ENCODE measurements at places on chromosomes 7 and 10.

DNA sequence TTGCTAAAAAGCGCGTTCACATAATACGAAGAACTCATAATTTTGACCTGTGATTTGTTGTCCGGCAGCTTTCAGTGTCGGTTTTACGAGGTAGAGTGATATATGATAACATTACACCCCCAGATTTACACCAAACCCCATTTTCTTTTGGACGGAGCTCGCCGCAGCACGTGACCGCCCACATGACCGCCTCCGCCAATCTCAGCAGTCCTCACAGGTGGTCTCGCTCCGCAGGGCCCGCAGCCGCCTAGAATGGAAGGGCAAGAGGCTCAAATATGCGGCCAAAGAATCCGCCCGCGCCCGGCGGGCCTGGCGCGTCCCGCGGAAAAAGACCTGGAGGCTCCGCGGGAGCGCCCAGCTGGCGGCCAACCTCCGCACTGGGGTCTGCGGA lies at the start of gene HOXA7:
TSS of gene HOXA7 (minus strand) at position 168 of the 391 bp plus-strand sequence. CDS start at position 38, 130 bp downstream.
- DNase-seq, result no peak

- DNase-seq, result no peak
Observed at GRCh38 chr10:77332256-77332655, 305.4 kb downstream of the KCNMA1 start.

- DNase-seq, result no peak
Observed at GRCh38 chr10:70130878-70131559, 1.6 kb downstream of the AIFM2 start.

GRCh38 chr7:103797647-103798307 lies 191.7 kb downstream of the RELN start:
- no peak for DNase-seq

- DNase-seq, result no peak
Observed at GRCh38 chr7:127897704-127898454, 133.4 kb downstream of the LRRC4 start.

DNA sequence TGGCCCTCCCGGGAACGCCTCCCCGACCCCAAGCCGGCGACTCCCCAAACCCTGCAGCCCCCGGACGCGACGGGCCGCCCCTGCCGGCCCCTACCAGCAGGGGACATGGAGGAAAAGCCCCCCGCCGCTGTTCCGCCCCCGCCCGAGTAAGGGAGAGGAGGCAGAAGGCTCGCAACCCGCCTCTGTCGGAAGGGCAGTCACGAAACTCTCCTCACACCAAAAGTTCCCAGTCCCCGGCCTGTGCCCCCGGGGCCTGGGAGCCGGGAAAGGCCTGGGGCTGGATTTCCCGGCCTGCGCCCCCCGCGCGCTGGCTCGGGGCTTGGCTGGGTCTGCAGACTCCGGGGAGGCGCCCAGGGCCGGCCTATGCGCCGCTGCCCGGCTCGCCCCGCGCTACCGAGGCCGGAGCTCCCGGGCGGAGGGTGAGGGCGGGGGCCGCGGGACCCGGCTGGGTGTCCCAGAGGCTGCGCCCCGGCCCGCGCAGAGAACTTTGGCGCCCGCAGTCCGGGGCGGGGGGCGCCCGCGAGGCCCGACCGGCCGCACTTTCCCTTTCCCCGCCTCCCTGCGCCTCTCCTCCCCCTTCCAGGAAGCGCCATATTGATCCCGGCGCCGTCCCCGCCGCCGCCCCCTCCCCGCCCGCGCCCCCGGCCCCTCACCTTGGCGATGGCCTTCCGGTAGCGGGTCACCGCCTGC lies 728 bp downstream of the PARD3 start:
- no peak for DNase-seq

DNA sequence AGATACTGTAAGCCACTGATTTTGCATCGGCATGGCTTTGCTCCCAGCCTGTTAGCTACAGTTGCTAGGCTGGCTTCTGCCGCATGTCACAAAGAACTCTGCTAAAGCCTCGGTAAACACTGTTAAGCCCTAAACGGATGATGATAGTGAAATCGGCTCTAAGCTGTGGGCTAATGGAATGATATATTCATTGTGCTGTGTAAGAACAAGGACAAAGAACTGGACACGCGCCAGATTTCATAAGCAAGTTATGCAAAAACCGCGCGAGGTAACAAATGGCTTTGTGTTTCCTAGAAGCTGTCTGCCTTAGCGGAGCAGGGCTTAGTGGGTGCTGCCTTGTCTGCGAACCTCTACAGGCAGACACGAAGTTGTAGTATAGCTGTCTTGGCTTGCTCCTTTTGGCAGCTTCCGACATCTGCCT lies 331.3 kb upstream of the COBL start:
- no peak for DNase-seq

GRCh38 chr10:9510626-9511025 lies 1456.1 kb downstream of the GATA3 start:
- DNase-seq, result no peak

DNA sequence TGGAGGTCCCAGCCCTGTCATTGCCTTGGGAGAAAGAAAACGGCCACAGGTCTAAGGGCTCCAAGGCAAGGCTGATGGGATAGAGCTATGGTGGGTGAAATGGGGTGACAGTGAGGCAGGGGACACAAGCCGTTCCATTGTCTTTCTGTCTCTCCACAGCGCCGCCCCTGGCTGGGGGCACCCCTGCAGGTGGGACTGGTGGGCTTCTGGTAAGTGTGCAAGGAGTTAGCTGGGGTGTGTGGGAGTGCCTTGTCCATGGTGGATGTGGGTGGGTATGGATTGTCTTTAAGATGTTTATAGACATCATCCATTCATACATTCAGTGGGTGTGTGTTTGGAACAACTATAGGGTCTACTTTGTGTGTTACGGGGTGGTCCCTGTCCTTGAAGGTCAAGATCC lies 7.5 kb downstream of the SFXN3 start:
- DNase-seq, result no peak

DNA sequence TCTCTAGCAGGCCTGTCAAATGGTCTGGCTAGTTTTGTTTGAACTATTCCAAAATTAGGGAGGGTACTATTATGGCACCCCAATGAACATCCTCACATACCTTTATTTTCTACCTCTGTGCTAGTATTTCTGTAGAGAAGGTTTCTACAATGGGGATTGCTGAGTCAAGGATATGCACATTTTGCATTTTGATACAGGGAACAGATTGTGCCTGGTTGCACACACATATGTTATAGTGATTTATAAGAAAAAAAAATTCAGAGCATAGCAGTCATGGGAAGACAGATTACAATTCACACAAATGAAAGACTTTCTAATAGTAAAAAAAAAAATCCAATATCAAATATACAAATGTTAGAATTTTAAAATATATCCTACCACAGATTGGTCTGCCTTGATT lies 14.1 kb upstream of the NRBF2 start:
- no peak for DNase-seq

DNA sequence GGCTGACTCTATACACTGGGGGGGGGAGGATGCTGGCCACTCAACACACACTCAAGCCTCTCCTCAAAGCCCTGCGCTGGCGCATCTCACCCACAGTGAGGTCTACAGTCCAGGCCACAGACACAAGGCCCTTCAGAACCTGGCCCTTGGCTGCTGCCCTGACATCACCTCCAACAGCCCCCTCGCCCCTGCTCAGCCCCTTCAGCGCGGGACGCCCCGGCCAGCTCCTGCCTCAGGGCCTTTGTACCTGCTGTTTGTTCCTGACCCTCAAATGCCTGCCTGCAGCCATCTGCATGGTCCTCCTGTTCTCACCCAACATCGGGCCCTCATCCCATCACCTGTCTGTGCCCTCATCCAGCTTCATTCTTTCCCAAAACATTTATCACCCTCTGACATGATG lies 572.6 kb downstream of the DNAJB6 start:
- no peak for DNase-seq

DNA sequence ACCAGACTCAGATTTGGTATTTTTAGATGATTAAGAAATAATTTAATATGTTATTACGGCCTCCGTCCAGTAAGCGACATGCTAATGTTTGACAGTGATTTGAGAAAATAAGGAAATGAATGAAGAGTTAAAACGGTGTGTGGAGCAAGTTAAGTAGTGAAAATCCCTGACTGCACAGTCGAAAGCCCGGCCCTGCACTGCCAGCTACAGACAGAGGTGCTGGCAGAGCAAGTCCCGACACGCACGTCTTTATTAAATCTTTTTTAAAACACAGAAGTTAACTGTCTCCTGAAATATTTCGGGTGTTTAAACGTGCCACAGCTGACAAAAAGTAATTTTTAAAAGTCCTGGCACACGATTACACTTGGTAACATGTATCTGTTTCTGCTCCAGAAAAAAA lies 293.4 kb upstream of the RNF32 start:
- no peak for DNase-seq

GRCh38 chr10:35268791-35269257 lies 67.5 kb upstream of the CCNY start:
- no peak for DNase-seq

- DNase-seq, result no peak
Observed at GRCh38 chr10:120396228-120396627, 60.8 kb upstream of the PLPP4 start.

DNA sequence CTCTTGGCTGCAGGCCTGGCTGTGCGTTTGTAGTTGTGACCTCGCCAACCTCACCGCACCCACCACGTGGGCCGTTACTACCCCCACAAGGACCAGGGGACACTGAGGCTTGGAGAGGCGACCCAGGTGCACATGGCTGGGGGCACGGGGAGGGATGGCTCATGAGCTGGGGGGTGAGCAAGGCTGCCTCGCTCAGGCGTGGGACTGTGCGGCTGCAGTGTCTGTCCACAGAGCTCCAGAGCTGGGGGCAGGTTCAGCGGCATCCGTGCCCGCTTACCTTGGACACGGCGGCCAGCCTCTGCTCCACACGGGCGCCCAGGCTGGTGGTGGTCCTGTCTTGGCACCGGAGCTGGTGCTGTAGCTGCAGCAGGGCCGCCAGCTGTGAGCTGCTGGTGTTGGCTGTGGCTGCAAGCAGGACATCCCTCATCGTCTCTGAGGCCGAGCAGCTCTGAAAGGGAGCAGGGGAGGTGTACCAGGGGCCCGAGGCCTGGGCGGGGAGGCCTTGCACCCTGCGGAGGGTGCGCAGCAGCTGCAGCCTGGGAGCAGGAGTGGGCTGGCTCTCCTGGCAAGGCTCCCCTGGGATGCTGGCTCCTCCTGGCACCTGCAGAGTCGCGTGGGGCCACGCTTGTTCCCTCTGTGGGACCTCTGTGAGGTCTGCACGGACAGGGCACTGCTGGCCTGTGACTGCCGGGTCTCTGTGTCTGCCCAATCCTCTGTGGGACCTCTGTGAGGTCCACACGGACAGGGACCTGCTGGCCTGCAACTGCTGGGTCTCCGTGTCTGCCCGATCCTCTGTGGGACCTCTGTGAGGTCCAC lies 60.0 kb upstream of the NKX6-2 start:
- no peak for DNase-seq

GRCh38 chr7:134695321-134695860 lies 48.7 kb downstream of the BPGM start:
- DNase-seq, result no peak
